Activated CD4-positive, alpha-beta T cell treated with anti-CD3 and anti-CD28 coated beads, Interleukin-2, amount 50 U/mL, for 24 hours (primary cell): ENCODE measurements at places on chromosomes 5 and 9.

DNA sequence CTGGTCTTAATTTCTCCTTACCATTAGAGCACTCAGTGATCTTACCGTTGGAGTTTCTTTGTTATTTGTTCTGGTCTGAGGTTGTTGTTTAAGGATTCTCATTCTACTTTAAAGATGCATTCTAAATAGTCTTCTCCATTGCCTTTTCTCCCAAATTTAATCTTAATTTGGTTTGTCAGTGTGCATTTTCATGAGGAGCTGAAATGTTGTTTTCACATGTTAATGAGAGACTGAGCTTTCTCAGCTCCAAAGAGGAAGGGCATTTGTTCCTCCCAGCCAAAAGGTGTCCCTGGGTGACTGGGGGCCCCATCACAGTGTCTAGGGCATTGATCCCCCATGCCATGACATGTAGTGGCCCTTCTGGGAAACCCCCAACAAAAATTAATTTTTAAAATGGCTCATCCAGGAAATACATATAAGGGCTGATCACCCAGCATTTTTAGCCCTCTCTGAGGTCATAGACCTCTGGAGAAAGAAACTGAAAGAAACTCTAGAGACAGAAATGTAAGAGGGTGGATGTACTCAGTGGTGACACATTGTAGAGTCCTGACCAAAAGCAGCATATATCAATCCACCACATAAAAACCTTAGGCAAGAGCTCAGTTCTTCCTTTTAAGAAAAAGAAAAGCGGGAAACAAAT, 240.4 kb upstream of the RAI14 start:
- no peak for DNase-seq

DNA sequence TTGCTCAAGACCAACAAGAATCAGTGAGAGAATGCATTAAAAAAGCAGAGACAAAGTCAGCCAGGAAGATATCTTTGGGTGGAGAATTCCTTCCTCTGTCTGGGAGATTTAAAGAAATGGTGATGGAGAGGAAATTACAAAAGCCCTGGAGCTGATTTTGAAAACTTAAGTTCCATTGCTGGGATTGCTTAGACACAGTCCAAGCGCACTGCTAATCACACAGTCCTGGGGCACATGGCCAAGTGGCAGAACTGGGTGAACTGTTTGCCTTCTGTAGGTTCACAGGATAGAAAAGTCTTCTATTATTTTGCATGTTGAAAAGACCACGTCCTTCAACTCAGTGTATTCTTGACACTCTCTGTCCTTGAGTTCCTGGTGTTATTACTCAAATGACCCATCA, 284.9 kb upstream of the FBXL7 start:
- DNase-seq: no peak

DNA sequence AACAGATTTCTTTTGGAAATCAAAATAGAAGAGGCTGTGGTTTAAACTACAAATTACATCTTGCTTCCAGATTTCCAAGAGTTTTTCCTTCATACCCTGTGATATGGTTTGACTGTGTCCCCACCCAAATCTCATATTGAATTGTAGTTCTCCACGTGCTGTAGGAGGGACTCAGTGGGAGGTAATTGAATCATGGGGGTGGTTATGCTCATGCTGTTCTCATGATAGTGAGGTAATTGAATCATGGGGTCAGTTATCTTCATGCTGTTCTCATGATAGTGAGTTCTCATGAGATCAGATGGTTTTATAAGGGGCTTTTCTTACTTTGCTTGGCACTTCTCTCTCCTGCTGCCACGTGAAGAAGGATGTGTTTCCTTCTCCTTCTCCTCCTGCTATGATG, 687.0 kb upstream of the ZNF608 start:
- DNase-seq: no peak

DNA sequence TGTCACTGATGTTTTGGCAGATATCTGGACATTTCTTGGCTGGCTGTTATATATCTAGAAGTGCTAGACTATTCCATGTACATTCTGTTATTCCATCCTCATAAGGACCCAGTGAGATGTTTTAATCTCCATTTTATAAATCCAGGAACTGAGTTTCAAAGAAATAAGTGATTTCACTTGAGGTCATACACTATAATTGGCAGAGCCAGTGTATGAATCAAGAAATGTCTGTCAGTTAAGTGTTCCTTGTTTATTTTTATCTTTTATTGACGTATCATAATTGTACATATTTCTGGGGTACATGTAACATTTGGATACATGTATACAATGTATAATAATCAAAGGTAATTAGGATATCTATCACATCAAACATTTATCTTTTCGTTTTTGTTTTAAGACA, 338.3 kb upstream of the KLF4 start:
- no peak for DNase-seq

- no peak for DNase-seq
These were observed 162.7 kb upstream of the NFIL3 start for GRCh38 chr9:91586282-91586681.
